Endothelial cell of coronary artery (primary cell): ENCODE measurements at places on chromosomes 3 and 15. TPM values are rescaled to one million over a fixed set of nuclear protein-coding genes. Genes with fewer than 3 reads are reported as not detected.

TEX9 gene
- total RNA-seq: 1.0 and 1.6 TPM in 2 replicates

ARHGAP31 gene
- 23.5 and 23.8 TPM in 2 replicates for total RNA-seq

ITGA11 gene
- 0.54 and 25.9 TPM in 2 replicates for total RNA-seq

MLF1 gene
- 6.6 and 6.7 TPM in 2 replicates for total RNA-seq

MORC1 gene
- total RNA-seq: not detected in 2 replicates

DOCK3 gene
- total RNA-seq: under 0.01 TPM in 2 replicates

ARID3B gene
- 1.3 and 1.4 TPM in 2 replicates for total RNA-seq

MKRN3 gene
- total RNA-seq: 1.2 TPM in 1 of 2 replicates, not detected in the other

GCSAM gene
- not detected in 2 replicates for total RNA-seq

OXSR1 gene
- total RNA-seq: 31.0 and 40.4 TPM in 2 replicates

C3orf49 gene
- not detected in 2 replicates for total RNA-seq

GOLGA8S gene
- total RNA-seq: under 0.01 and 0.09 TPM in 2 replicates

ATP13A5 gene
- not detected in 2 replicates for total RNA-seq

LSAMP gene
- total RNA-seq: under 0.01 TPM in 1 of 2 replicates, not detected in the other

SIDT1 gene
- total RNA-seq: 0.27 TPM in 1 of 2 replicates, not detected in the other

CHRD gene
- 0.09 and 0.28 TPM in 2 replicates for total RNA-seq

ETFA gene
- total RNA-seq: 175 and 200 TPM in 2 replicates

KLF15 gene
- total RNA-seq: 0.63 and 0.75 TPM in 2 replicates

SPATA12 gene
- total RNA-seq: 0.09 and 0.18 TPM in 2 replicates

IQCF5 gene
- total RNA-seq: not detected in 2 replicates

GOLGA8N gene
- total RNA-seq: 0.63 and 3.2 TPM in 2 replicates

RASGRP1 gene
- under 0.01 and 0.85 TPM in 2 replicates for total RNA-seq

UNC13C gene
- not detected in 2 replicates for total RNA-seq

KCNH8 gene
- under 0.01 TPM in 1 of 2 replicates, not detected in the other for total RNA-seq

NEK10 gene
- 3.4 and 9.0 TPM in 2 replicates for total RNA-seq

CELF6 gene
- not detected in 2 replicates for total RNA-seq

DNAH12 gene
- total RNA-seq: under 0.01 and 0.09 TPM in 2 replicates

LRRK1 gene
- total RNA-seq: 9.4 and 16.9 TPM in 2 replicates
